ENCODE measurements at places on chromosomes 12 and 14. TPM values are rescaled to one million over a fixed set of nuclear protein-coding genes. Genes with fewer than 3 reads are reported as not detected.
A peak's percentile ranks its signal among the peaks of the same experiment; 100 is the strongest.

- DNase-seq: peak; percentile 96
These were observed 105.1 kb downstream of the ZFP36L1 start for GRCh38 chr14:68687746-68688145.

DNA sequence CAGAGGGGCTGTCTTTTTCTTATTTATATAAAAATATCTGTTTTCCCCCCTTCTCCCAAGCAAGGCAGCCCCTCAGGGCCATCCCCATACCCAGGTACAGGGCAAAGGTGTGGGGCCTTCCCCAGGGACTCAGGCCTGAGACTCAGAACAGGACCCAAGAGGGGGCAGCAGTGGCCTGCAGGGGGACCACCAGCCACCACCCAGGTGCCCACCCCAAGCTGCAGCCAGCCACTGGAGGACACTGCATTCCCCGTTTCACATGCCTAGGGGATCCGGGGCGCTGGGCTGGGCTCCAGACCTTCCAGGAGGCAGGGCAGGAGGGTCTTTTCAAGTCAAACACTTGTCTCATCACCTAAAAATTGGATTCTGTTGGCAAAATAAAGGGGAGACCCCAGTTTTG, 83.3 kb downstream of the SCARB1 start:
- no peak for DNase-seq

DNA sequence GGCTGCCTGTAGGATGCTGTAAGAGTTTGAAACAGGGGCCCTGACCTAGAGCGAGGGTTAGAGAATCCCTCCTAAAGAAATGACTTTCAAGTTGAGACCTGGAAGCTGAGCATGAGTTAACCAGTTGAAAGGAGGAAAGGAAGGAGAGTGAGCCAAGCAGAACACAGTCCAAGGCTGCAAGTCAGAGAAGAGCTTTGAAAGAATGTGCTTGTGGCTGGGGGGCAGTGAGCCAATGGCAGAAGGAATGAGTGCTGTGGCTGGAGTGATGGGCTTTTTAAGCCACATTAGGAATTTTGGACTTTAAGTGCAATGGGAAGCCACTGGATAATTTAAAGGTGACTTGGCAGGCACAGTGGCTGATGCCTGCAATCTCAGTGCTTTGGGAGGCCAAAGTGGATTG, 18.1 kb downstream of the CDKN1B start:
- DNase-seq: no peak

- peak; percentile 92 for DNase-seq
These were observed 24.8 kb downstream of the C12orf71 start for GRCh38 chr12:27057543-27057942.

DNA sequence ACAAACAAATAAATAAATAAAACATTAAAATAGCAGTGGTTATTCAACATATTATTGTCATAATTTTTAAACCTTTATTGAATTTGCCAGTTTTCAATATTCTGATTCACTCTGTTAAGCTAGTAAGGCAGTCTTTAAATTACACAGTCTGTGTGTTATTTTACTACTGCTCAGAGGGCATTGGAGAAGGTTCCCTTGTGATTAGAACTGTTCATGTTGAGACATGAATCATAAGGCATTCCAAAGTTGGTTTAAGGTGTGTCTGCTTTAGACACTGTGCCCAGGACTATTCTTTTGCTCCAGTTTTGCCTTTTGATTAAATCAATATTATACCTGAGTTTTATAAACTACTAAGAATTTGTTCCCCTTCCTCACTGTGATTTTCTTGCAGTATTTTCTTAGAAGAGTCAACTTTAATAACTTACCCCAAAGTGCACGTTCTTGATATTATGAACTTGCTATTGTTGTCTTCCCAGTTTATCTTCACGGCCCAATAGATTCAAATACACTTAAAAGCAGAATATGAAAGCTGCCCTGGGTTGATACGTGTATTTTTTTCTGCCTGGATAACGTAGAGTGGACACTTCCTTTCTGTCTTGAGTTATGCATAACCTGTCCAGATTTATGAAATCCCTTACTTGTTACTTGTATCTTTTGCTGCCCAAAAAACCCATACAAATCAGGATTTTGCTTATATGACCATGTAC, 105.3 kb upstream of the BCAT1 start:
- peak; percentile 2 for DNase-seq

- DNase-seq: no peak
These were observed 27.4 kb downstream of the PCNX1 start for GRCh38 chr14:70934502-70935134.

GRCh38 chr14:91363776-91364523, 53.7 kb downstream of the CCDC88C start:
- DNase-seq: no peak

GRCh38 chr12:23954332-23954731, 4.9 kb upstream of the SOX5 start:
- DNase-seq: no peak

DNA sequence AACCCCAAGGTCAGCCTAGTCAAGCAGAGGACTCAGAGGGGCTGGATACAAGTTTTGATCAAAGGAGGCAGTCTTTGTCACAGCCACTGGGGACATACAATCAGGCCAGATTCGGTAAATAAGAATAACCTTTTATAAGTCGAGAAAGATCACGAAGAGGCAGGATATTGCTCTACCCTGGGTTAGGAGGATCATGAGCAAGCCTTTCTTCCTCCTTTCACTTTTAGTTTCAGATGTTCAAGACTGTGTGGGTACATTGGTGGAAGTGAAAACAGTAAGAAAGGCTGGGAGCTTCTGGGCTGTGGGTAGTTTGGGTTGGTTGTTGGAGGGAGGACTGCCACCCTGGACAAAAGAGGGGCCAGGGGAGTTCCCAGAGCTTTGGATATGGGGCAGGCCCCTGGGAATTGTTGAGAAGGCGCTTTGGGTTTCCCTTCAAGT, 127.7 kb downstream of the SNAPC1 start:
- no peak for DNase-seq

The TDRD9 gene
- 0.12 TPM for total RNA-seq

The NIN gene
- 34.3 TPM for total RNA-seq

The CACNB3 gene
- total RNA-seq: 21.4 TPM

The SIX6 gene
- total RNA-seq: not detected
